Cerebellar cortex (tissue), 1 donor: ENCODE measurements at places on chromosomes 12 and 14.

DNA sequence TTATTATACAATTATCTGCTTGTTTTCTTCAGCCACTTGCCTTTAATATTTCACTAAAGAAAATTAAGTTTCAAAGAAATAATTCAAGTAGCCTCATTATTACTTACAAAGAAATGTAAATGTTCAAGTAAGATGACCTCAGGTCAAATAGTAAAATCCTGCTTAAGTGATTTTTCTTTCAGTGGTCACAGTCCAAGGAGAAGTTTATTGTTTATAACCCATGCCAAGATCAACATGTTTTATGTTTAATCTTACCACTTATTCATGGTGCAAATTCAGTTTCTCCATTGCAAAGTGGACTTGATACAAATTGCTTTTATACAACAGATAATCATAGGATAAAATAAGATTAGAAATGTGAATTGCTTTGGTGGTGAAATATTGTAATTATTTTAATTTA, 370.2 kb upstream of the FLRT2 start:
- DNase-seq = no peak

DNA sequence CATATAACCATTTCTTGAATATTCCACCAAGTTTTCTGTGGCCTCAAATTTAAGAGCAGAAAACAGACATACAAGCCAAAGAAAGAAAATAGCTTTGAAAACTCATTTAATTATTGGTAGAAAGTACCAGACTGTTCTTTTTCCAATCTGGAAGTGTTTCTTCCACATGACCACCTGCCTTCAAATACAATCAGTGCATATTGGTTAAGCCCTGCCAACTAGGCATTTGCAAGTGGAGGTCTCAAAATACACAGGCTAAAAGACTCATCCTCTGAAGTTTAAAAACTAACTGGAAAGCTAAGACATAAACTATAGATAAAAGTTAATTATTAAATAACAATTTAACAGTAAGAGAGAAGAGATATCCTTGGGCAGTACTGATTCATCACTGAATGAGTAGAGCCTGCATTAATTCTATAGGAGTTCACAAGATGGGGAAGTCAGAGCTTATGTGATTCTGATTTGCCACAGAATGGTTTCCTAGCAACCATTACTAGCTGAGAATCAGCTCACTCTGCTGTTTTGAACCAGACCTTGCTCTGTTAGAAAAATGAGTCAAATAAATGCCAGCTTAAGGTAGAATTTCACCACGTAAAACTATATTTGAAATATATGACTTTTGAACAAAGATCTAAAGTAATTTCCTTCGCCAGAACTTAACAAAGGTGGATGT, 433.8 kb downstream of the FUT8 start:
- peak; percentile 60 for DNase-seq

GRCh38 chr14:104221636-104222369, 83.4 kb downstream of the KIF26A start:
- no peak for DNase-seq

- peak; percentile 38 for DNase-seq
These were observed 2.7 kb downstream of the APOLD1 start for GRCh38 chr12:12788131-12788530.

DNA sequence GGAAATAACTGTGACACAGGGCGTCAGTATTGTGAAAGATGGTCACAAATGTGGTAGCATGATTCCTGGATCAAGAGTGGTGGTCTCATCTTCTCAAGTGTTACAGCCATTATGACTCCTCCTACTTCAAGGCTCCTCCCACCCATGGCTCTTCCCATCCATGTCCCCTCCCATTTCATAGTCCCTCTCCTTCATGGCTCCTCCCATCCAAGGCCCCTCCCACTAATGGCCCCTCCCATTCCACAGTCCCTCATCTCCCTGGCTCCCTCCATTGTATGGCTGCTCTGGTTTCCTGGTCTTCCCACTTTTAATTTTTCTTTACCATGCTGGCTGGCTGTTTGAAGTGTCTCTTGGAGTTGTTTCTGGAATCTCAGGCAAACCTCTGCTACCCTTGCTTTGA, 1375.2 kb upstream of the TMEM132C start:
- DNase-seq = no peak

GRCh38 chr12:5656836-5657235, 224.9 kb downstream of the NTF3 start:
- DNase-seq = no peak

DNA sequence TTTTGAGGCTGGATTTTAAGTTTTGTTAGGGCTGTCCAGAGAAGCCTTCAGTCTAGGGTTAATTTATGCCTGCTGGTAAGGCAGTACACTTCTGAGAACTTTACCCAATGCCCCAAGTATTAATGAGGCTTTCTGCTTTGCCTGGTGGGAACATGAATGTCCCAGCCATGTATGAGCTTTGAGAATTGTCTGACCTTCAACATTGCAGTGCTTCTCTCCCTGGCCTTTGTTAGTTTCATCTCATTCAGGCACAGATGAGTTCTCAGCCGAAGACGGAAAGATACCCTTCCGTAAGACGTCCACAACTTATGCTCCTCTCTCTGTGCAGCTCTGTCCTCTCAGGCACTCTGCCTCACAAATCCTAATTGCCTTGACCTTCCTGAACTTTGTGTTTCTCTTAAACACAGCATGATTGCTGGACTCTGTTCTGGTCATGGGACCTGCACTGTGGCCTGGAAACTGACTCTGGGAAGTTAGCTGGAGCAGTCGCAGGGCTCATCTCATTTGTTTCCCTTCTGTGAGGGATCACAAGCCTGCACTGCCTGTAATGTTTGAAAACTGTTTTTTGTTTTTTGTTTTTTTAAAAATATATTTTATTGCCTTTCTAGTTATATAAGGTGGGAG, 15.7 kb downstream of the CHPT1 start:
- peak; percentile 54 for DNase-seq

DNA sequence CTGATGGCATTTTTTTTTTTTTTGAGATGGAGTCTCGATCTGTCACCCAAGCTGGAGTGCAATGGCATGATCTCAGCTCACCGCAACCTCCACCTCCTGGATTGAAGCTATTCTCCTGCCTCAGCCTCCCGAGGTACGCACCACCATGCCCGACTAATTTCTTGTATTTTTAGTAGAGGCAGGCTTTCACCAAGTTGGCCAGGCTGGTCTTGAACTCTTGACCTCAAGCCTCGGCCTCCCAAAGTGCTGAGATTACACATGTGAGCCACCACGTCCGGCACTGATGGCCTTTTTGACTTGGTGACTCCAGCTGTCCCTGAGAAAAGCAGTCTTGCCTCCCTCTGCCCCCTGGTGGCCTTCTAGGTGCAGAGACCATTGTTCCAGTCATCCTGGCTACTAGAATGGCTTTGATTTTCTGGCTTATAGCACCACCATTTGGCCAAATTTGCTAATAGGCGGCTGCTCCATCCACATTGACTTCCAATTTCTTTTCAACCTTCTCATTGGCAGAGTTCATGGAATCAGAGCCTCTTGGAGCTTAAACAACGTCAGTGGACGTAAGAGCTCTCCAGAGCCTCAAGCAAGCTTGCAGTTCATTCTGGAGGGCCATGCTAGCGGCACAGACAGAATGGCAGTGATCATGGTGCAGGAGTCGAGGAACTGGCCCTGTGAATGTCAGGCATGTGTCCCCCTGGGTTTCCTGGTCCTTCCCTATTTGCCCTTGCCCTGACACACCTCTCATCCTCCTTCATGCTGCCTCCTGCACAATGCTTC, 25.4 kb upstream of the EIF4B start:
- DNase-seq = peak; percentile 96

DNA sequence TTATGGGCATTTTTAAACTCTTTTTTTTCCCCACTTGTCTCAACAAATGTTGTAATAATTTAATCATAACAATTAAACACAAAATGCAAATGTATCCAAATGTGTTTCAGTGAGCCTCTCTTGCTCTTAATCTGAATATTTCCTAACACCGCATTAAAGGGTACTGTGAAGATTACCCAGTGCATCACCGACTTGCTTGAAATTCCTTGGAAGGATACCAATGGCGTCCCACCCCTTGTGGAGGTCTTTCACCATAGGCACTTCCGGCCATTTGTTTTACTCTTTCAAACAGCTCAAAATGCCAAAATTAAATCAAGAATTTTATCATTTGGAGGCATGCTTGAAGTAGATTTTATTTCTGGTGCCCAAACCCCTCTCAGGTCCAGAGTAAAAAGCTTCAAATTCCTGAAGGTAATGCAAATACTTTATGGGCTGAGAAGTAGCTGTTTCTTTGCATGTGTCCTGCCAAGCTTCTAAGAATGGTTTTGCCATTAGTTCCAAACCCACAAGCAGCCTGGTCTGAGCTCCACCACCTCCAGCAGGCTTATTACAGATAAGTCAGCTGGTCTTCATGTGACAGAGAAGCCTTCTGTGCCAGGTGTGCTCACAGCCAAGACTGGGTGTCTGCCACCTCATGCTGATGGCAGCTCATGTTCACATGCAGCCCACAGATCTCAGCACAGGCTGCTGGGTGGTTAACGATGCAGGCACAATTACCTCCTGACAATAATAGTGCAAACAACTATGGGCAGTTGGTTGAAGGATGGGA, 16.4 kb upstream of the NUDT4 start:
- peak; percentile 13 for DNase-seq

- DNase-seq = no peak
These were observed 33.6 kb downstream of the AACS start for GRCh38 chr12:125098676-125099408.

DNA sequence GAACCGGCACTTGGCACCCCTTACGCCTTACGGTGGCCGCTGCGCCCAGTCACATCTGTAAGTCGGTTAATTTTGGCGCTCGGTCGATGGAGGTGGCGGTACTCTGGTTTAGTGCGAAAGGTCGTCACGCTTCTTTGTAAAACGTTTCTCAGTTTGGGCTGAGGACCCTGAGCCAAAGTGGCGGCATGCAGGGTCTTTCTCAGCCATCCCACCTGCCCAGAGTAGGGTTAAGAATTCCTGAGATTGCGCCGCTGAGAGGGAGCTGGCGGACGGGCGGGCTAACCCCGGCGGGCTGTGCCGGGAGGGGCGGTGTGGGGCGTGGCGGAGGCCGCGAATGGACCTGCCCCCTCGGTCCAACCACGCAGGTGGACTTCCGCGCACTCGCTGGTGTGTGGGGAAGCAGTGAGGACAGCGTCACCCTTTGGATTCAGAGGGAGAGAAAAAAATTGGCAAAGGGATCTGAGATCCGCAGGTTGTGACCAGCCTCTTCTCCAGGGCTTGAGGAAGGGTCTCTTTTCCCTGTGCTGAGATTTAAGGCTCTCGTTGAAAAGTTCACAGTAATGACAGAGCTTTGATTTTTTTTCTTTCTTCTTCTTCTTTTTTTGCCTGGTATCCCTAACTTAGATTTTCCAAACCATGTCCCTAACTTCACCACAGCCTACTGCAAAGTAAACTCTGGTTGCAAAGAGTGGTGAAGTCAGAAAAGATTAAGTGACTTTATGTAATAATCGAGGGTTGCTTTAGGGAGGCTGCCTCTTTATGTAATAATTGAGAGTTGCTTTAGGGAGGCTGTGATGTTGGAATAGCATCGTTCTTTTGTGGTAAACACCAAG, 602 bp upstream of the FBXO33 start:
- DNase-seq = peak; percentile 90

DNA sequence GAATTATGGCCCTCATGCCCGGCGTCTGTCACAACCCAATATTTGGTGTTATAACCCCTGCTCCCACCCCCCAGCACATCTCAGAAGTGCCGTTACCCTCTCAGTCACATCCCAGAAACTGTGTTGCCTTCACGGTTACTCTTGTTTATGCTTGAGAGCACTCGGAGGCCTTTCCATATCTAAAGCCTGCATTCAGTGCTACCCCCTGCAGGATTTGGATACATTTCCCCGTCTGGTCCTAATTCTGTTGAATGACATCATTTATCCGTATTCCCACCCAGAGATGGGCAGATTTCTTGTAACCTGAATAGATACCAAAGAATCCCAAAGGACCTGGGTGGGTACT, 19.1 kb upstream of the FOS start:
- no peak for DNase-seq

DNA sequence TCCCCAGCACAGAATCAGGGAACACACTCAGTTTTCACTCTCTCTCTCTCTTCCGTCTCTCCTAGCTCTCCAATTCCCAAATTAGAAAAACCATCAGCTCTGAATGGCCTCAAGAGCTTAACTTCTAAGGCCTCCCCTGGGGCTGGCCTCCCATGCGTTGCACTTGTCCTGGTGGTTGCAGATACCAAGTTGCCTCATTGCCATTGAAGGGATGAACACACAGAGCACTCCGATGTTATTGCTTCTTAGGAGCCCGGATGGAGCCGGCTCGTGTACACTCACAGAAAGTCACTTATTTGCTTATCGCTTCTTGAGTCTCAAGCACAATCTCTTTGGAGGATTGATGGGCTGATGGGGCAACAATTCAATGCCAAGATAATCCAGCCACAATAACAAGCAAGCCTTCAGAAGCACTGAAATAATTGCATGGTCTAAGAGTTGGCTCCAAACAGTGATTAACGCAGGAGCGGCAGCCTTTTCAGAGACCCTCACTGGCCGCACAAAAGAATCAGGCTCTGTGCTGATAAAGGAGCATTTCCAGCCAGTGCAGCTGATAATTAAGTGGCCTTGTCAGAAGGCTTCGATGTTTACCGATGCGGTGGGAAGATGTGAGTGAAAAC, 175.8 kb upstream of the TMEM132C start:
- no peak for DNase-seq

DNA sequence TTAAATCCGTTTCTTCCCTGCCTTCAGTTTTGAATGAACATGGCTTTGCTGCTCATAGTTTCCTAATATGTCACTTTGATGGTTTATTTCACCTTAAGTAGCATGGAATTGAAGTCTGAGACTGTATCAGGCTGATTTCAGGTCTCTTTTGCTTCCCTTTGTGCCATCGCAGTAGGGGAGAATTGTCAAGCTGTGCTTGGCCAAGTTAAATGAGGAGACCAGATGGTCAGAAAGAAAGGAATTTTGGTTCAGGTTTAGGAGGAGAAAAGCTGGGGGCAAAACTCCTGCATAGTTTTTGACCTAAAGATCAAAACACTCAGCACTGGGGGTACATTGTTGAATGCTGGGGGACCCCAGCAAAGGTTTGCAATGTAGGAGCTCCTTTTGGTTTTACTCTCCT, 398.4 kb downstream of the NUAK1 start:
- DNase-seq = peak; percentile 83

DNA sequence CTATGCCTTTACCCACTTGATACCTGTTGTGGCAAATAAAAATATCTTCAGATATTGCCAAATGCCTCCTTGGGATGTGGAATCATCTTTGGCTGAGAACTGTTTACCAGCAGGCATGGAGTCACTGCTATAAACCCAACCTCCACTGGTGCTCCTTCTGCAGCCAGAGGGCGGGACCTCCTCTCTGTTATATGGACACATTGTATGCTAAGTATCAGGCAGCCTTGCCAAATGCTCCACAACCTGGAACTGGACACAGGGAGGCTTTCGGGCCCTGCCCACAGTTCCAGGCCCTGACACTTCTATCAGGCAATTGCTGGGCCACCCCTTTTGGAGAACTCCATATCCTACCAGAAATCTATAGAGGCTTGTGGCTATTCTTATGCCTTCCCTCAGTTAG, 201.0 kb downstream of the TMX1 start:
- no peak for DNase-seq

- DNase-seq = peak; percentile 53
These were observed 38.9 kb downstream of the FOXN3 start for GRCh38 chr14:89378119-89378518.

DNA sequence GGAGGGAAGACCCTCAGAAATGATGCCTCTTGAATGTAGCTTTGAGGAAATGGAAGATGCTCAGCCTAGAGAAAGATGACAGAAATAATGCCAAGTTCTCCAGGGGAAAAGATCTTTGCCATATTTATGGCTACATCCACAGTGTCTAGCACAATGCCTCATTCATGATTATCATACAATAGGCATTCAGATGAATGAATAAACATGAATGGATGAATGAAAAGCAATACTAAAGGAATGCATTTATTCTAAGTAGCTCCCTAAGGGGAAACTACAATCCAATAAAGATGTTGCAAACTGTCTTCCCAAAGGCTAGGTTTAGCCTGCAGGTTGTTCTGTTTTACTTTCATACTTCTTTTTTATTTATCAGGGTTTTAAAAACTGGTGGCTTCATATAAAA, 12.0 kb downstream of the TMTC1 start:
- DNase-seq = no peak
